Spinal cord (tissue), 10 donors: ENCODE measurements at places on chromosomes 4 and X.
A peak's percentile ranks its signal among the peaks of the same experiment; 100 is the strongest.

DNA sequence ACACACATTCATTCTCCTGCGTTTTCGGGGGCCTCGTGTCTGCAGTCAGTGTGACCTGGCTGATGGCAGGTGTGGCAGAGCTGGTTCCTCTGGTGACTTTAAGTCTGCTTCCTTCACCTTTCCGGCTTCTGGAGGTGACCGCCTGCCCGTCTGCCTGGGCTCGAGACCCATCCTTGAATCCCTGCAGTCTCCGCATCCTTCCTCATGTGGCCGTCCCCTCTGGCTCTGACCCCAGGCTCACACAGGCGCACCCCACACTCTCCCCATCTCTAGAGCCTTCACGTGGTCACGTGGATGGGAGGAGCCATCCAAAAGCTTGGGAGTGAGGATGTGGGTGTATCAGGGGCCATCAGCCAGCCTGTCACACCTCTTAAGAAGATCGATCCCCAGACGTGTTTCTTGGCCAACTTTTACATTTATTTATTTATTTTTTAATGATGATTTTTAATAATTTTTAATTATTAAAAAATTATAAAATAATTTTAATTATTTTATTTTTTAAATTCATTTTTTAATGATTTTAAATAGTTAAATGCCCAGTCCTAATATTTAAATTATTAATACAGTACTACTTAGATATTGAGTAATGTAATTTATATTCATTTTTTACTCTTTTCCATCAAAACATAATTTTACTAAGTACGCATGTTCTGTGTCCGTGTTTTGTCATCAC is 20.9 kb downstream of the RGS12 start:
- H3K4me3 ChIP-seq: no peak overlapping the region
- no peaks in the 10 kb centered on the region for H3K27me3 ChIP-seq
- H3K4me1 ChIP-seq: peaks cover 34% of the 10 kb centered on the region
- peaks cover 36% of the 10 kb centered on the region for H3K36me3 ChIP-seq
- no peak overlapping the region for H3K27ac ChIP-seq
- no peak for DNase-seq

DNA sequence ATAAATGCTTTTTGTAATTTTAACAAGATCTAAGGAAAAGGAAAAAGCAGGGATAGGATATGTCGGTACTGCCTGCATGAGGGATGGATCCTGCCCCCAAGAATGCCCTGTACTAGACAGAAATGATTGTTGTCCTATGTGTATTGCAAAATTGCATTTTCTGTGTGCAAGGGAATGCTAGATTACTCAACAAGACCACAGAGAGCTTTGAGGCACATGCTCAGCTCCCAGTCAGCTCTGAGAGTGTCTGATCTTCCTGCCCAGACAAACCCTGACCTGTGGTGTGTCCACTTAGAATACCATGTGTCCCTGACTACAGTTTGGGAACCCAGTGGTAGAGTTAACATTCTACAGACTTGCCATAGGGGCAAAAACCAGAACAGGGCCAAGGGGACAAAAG is 129.2 kb upstream of the PAK3 start:
- DNase-seq: no peak
- H3K4me3 ChIP-seq: no peak overlapping the region
- no peaks in the 10 kb centered on the region for H3K36me3 ChIP-seq
- peaks cover 4% of the 10 kb centered on the region for H3K27me3 ChIP-seq
- peaks cover 11% of the 10 kb centered on the region for H3K4me1 ChIP-seq

GRCh38 chr4:41692717-41693345 is 55.7 kb downstream of the PHOX2B start:
- no peak overlapping the region for H3K27ac ChIP-seq
- H3K4me3 ChIP-seq: no peak overlapping the region
- H3K27me3 ChIP-seq: no peaks in the 10 kb centered on the region
- no peaks in the 10 kb centered on the region for H3K4me1 ChIP-seq

DNA sequence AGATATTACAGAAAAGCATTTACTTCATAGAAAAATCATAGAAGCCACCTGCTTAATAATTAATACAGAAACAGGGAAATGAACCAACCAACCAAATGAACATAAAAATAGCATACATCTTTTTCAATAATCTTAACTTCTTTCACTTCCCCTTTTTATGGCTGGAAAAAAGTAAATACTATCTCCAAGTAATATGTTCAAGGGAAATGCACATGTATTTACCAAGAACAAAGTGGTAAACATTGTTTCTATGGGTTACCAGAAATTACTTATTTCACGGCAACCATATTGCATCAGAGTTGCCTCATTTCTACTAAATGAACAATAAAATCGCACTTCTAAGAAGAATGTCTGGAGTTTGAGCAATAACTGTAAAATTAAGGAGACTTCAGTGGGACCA is 321.3 kb downstream of the TMA16 start:
- no peak overlapping the region for H3K27ac ChIP-seq
- H3K36me3 ChIP-seq: no peaks in the 10 kb centered on the region
- H3K4me1 ChIP-seq: no peaks in the 10 kb centered on the region
- H3K27me3 ChIP-seq: no peaks in the 10 kb centered on the region
- no peak for DNase-seq
- no peak overlapping the region for H3K4me3 ChIP-seq

DNA sequence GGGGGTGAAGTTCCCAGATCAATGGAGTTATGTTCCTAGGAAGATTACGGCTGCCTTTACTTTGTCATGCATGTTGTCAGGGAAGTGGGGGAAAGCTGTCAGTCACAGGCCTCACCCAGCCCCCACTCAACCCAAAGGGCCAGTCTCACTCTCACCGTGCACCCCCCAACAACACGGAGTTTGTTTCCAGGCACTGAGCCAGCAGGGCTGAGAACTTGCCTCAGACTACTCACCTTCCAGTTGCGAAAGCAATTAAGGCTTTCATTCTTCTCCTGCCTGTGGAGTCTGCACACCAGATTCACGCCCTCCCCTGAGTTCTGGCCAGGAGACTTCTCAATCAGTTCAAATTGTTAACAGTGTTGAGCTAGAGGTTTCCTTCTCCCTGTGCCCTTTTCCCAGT is 114.3 kb downstream of the SH3BGRL start:
- H3K36me3 ChIP-seq: no peaks in the 10 kb centered on the region
- no peaks in the 10 kb centered on the region for H3K4me1 ChIP-seq
- H3K27ac ChIP-seq: no peak overlapping the region
- H3K27me3 ChIP-seq: no peaks in the 10 kb centered on the region

GRCh38 chr4:76354517-76355473 is 48.3 kb downstream of the STBD1 start:
- H3K27me3 ChIP-seq: no peaks in the 10 kb centered on the region
- H3K27ac ChIP-seq: no peak overlapping the region
- H3K36me3 ChIP-seq: no peaks in the 10 kb centered on the region
- DNase-seq: no peak
- no peaks in the 10 kb centered on the region for H3K4me1 ChIP-seq

DNA sequence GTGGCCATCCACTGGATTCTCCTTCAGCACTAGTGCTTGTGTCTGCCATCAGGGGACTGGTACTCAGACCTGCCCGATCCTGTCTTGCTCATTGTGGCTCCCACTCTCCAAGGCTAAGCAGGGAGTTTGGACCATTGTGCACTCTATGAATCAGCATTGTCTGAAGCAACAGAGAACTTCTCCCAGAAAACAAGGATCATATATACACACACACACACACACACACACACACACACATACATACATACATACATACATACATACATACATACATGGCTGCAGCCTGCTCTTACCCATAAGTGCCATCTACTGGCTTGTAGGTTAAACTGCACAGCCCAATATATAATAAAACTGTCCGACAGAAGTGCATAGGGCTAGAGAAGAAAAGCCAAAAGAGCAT is 345.3 kb upstream of the LCORL start:
- H3K27me3 ChIP-seq: no peaks in the 10 kb centered on the region
- no peak overlapping the region for H3K4me3 ChIP-seq
- no peak overlapping the region for H3K27ac ChIP-seq

GRCh38 chr4:77127215-77127614 is 29.8 kb upstream of the CCNG2 start:
- no peaks in the 10 kb centered on the region for H3K4me1 ChIP-seq
- no peak for DNase-seq

DNA sequence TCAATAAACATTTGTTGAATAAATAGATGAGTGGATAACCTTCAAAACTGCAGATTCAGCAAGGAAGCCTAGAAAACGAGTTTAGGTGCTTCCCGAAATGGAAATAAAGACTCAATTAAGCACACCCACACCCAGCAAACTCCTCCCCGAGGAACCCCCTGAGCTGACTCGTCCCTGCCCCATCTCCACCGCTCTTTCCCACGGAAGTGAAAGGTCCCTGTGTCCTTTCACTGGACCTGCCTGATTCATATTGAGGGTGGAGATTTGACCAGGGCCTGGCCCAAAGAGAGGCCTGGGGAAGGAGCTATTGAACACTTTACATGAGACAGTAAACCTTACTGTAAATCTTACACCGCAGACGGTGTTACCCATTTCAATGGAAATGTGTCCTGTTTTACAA is 129.1 kb downstream of the CPZ start:
- H3K4me1 ChIP-seq: no peaks in the 10 kb centered on the region
- H3K27me3 ChIP-seq: no peaks in the 10 kb centered on the region
- no peak overlapping the region for H3K4me3 ChIP-seq
- no peak overlapping the region for H3K27ac ChIP-seq
- no peak for DNase-seq

DNA sequence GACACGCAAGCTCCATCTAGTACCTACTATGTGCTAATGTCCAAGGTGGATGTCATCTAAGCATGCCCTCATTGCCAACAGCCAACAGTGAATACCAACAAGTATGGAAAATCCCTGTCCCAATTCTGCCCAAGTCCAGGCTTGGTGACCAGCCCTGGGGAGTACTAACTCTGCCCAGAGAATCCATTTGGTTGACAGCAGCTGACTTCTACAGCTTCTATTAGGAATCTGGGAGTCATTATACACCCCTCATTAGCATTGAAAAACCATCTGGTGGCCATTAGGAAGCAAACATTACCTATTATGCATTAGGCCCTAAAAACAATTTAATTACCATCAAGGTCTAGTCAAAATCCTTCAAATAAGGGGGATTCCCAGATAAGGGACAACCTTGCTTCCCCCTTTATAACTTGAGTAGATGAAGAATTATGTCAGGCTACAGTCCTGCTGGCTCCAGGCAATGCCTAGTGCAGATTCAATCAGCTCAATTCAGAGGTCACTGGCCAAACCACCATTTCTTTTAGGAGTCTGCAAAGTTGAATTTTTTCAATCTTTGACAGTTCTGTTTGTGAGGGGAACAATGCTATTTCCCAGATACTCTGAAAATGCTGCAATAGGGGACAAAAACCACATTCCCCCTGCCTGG is 228.0 kb upstream of the LDB2 start:
- no peaks in the 10 kb centered on the region for H3K4me1 ChIP-seq
- H3K27ac ChIP-seq: no peak overlapping the region
- no peaks in the 10 kb centered on the region for H3K36me3 ChIP-seq
- peak; percentile 74 for DNase-seq
- H3K4me3 ChIP-seq: no peak overlapping the region

DNA sequence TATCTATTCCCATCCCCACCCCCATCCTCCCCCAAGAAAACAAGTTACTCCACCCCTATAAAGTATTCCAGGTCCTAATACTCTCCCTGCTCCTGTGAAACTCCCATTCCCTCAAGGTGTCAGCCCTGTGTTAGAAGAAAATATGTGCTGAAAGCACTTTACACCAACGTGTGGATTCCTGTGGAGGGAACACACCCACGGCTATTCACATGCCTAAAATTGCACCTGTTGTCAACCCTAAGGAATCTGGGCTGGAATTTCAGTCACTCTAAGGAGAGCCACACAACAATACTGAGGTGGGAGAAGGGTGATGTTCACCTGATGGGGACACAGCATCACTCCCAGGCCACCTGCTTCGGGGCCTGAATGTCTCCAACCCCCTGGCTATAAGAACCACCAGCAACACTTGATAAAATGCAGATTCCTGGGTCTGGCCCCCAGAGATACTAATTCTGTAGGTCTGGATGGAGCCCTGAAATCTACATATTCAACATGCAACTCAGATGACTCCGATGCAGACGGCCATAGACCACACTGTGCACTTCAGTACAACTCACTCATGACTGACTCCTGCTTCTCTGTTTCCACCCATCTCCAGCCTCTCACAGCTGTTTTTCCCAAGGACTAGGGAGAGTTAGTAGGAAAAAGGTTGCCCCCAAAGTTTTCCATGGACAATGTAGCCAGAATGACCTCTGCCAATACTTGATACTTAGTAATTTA is 15.8 kb downstream of the SCD5 start:
- peaks cover 9% of the 10 kb centered on the region for H3K36me3 ChIP-seq
- H3K4me1 ChIP-seq: peaks cover 36% of the 10 kb centered on the region
- H3K27me3 ChIP-seq: no peaks in the 10 kb centered on the region
- DNase-seq: no peak

- no peaks in the 10 kb centered on the region for H3K27me3 ChIP-seq
- DNase-seq: peak; percentile 36
- peak overlapping the region; percentile 12 for H3K27ac ChIP-seq
- no peak overlapping the region for H3K4me3 ChIP-seq
Observed at GRCh38 chr4:140875746-140876452, 119.7 kb upstream of the TBC1D9 start.

- no peaks in the 10 kb centered on the region for H3K36me3 ChIP-seq
- no peak overlapping the region for H3K27ac ChIP-seq
- H3K4me3 ChIP-seq: no peak overlapping the region
- no peak for DNase-seq
- H3K27me3 ChIP-seq: no peaks in the 10 kb centered on the region
- no peaks in the 10 kb centered on the region for H3K4me1 ChIP-seq
Observed at GRCh38 chrX:150696331-150696730, 3.1 kb downstream of the MTMR1 start.

DNA sequence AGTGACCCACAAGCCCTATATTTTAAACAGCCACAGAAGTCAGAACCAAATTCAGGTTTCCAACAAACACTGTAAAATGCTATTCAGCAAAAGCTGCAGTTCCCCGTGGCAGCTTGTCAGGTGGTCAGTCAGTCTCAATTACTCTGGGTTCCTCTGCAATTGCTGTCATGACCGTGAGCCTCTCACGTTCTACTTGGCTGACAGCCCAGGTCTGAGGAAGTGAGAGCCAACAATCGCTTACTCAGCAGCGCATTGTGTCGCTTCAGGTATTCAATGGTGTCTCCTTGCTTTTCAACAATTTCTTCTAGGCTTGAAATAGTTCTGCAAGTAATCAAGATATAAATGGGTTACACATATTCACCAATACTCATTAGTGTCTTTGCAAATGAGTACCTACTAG is 25.8 kb downstream of the TRIM75 start:
- H3K4me3 ChIP-seq: no peak overlapping the region
- H3K27ac ChIP-seq: no peak overlapping the region
- no peaks in the 10 kb centered on the region for H3K27me3 ChIP-seq
- no peak for DNase-seq
- no peaks in the 10 kb centered on the region for H3K4me1 ChIP-seq
